ENCODE measurements at places on chromosomes 12 and 14.

GRCh38 chr14:58850011-58850410 is 212.2 kb downstream of the DACT1 start:
- DNase-seq = no peak

DNA sequence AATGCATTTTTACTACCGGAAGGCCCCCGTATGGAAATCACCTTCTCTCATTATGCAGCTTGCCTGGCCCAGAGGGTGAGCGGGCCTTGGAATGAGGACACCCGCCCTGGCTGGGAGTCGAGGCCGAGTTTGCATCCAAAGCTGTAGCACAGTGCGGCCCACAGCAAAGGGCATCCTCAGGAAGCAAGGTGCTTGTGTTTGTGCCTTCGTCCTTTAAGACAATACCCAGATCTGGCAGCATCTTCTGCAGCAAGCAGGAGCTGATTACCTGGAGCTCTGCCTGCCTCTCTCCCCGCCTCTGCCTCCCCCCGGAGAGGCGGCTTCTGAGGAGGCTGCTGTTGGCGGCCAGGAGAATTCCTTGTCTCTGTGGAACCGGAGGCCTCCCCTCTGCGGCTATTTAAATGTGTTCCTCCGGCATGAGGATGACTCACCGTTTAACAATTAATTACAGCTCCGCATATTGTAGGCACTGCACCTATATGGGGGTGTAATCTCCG is 145.3 kb downstream of the CACNA1C start:
- no peak for DNase-seq

- no peak for DNase-seq
Measured at GRCh38 chr12:68785823-68786222, 22.2 kb upstream of the MDM2 start.

- DNase-seq = peak; percentile 27
Measured at GRCh38 chr14:99268810-99269707, 2.9 kb downstream of the BCL11B start.

DNA sequence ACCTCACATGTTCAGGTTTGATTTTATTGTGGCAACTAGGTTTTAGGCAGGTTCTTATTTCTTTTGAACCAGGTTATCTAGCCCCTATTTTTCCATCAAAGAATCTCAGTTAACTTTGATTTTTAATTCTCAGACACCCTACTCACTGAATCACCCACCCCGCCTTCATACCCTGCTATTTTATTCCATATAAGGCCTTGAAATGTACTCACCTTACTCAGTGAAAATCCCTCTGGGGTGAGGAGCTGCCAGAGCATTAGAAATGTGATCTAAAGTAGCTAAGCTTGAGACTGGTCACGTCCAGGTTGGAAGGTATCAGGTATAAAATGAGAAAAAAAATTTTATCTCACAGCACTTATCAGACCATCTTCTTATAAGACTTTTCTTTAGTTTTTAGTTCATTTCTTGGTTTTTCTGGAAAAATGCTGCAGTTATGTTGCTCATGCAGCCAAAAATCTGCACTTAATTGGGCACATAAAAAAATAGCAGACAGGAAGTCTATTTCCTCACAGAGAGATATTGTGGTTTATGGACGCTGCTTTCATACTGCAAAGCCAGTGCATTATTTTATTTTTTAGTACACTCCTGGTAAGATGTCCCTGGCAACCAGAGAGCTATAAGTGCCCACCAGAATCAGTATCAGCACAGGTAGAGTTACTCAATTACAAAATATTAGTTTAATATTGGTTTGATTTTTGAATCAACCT is 101.5 kb upstream of the CCDC91 start:
- no peak for DNase-seq

- no peak for DNase-seq
Measured at GRCh38 chr12:108368089-108368488, 29.0 kb upstream of the CMKLR1 start.

DNA sequence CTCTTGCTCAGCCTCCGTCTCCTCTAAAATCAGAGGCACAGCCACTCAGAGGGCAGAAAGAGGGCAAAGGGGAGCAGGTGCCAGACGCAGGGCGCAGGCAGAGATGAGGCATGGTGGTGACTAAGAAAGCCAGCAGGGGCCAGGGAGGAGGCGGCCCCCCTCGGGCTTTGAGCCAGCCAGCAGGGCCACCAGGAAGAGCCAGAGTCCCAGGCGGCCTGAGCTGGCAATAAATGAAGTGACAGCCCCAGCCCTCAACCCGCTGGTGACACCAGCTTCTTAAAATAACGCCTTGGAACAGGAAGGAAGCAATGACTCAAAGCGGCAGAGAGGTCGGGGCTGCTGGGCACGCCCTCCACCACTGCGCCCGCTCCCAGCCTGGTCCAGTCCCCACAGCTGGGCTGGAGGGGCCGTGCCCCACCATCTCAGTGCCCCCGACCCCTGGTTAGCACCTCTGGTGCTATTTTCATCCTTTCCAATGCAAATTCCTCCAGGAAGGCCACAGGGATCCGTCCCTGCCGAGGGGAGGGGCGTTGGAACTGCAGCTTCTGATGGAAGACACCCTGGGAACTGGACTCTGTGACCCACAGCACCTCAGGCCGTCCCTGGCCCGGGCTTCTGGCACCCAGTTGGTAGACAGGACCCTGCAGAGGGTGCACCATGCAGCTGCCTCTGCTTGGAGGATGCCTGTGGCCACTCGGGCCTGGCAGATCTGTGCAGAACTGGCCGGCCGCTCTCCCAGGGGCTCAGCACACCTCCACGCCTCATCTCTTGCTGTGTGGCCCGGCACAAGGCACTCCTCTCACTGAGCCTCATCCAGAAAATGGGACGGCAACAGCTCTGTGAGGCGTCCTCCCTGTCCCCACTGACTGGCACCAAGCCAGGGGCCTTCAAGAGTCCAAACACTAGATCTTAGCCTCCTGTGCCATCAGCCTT is 113.7 kb downstream of the NCOR2 start:
- peak; percentile 88 for DNase-seq

GRCh38 chr14:38125481-38126037 is 82.1 kb upstream of the SSTR1 start:
- no peak for DNase-seq

DNA sequence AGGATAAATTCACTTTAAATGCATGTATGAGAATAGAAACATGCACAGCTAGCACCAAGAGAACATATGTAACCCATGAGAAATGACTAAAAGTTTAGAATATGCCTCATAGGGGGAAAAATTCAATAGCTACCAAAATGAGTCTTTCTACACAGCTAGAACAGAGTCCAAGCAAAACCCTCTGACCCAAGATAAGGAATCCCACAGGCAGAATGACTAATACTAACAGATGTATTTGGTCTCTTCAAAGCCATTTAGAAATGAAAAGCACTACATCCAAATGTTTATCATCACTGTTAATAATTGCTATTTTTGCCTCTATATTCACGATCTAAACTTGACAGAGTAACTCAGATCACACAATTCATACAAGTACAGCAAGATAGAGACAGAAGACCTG is 44.0 kb downstream of the KICS2 start:
- DNase-seq = no peak

- DNase-seq = no peak
Measured at GRCh38 chr12:105948331-105948730, 190.4 kb downstream of the NUAK1 start.

- DNase-seq = no peak
Measured at GRCh38 chr14:50794068-50794645, 36.8 kb downstream of the NIN start.

DNA sequence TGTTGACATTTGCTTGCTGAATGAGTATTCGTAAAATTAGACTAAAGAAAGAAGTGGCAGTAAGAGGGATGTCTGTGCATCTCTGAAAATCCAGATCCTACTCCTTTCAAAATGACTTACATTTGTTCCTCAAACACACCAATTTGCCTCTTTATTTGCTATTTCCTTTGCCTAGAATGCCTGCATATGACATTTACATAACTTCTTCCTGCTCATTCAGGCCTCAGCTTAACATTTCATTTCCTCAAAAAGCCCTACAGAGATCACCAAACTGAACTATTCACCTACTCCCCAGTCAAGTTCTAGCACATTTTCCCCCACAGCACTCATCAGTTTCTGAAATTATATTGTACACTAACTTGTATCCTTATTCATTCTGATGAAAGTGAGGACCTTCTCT is 907.2 kb downstream of the LRFN5 start:
- no peak for DNase-seq

- peak; percentile 27 for DNase-seq
Measured at GRCh38 chr12:30694412-30695198, 1.1 kb downstream of the IPO8 start.

DNA sequence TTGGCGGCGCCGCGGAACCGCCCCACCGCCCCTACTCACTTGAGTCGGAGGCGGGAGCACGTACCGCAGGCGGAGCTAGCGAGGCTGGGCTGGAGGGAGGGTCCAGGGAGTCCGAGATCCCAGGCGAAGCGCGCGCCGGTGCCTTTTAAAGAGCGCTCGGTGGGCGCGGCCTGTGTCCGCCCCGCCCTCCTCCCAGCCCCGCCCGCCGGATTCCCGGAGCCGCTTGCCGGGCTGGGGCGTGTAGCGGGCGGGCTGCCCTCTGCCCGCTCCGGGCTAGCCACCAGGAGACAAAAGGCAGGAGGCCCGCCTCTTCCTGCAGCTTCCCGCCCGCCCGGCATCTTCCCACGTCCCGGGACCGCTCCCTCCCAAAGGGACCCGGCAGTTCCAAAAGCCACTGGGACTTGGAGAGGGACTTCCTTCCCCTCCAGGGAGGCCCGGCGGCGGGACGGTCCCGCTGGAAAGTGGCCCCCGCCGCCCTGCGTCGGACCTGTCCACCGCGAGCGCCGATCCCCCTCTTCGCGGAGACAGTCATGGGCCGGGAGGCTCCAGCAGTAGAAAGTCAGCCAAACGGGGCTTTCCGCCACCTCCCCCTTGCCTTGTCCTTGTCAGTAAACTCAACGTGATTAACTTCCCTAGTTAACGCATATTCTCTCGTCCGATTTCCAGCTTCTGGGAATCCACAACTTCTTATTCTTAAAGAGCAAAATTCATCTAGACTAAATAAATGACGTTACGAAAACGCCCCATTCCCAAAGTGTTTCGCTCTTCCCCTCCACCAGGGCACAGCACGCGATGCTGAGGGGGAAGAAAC is at the start of gene CSRP2:
Gene CSRP2, minus strand, starts transcription at position 121 of the 811 bp plus-strand sequence. CDS start 12,759 bp downstream, outside the sequence.
- peak; percentile 86 for DNase-seq

DNA sequence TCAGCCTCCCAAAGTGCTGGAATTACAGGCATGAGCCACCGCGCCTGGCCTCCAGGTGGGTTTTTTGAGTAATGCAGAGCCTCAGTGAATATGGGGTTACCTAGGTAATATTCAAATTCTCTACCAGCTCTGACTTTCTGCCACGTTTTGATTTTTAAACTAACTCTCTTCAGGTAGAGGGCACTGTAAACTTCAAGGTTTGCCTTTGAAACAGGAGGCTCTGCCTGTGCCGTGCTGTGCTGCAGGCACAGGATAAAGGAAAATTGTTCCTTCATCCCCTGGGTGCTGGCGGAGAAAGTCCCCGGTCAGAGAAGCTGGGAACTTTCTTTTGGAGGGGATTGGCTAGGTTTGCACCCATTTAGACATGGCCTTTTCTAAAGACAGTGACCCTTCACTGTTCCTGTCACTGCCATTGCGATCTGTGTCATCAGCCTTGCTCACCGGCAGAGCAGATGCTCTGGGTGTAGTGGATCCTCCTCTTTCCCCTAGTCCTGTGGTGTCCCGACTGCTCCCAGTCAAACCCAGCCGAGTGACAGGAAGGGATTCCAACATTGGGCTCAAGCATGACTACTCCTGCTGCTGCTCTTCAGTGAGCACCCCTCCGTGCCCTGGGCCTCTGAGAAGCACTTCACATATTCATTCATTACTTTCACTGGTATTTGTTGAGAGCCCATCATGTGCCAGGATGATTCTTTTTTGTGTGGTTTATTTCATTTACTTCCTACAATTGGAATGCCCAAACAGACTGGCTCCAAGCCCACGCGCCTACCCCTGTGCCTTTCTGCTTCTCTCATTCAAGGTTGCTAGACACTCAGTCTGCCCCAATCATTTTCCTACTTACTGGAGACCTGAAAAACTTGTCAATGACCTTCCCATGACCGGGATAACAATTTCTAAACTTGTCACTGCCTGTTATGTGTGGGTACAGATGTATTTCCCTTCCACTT is 103.6 kb downstream of the TMEM30B start:
- peak; percentile 32 for DNase-seq

DNA sequence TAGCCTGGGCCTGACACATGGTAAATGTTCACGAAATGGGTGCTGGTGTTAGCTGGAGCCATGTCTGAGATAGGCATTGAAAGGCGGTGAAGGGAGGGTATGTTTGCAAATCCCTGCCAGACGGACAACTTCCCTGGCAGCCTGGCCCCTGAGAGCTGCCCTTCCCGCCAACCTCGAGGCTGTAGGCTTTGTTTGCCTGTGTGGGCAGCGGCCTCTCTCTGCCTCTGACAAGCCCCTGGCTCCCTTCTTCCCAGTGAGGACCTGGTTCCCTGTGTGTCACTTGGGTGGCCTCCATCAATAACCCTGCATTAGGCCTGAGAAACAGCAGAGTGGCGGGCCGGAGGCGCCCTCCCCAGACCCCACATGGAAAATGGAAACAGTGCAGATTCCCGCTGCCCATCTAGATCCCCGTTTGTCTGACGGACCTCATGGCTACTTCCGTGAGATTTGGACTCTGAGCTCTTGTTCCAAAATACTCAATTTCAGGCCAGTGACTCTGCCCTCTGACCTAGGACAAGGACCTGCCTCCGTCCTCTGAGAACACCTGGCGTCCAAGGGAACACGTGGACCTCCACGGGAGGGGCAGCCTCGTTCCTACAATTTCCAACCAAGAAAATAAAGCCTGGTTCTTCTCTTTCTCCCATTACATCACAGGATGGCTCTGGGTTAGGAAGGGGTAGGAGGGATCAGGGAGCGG is 325.5 kb downstream of the DPF3 start:
- no peak for DNase-seq

DNA sequence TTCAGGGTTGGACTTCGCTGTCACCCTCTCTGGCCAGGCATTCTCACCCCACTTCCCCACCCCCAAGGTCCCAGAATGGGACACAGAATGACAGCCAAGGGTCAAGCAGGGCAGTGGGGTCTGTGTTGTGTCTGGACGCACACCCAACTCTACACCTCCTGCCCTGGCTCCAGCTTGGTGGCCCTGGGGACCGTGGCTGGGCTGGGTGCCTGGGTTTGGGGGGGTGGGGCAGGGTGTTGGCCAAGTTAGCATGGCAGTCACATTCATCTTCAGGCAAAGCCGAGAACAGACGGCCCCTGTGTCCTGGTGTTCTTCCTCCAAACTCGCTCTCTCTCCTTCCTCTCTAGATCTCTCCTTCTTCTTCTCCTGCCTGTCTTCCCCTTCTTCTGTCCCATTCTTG is 5.6 kb downstream of the LRP1 start:
- DNase-seq = no peak

GRCh38 chr14:56874375-56874774 is 64.1 kb upstream of the OTX2 start:
- peak; percentile 3 for DNase-seq

Measured in stimulated activated CD4-positive, alpha-beta T cell treated with anti-CD3 and anti-CD28 coated beads, Interleukin-15, amount 100 ng/mL, for 24 hours (primary cell).